ENCODE measurements at places on chromosomes 3 and 15.

DNA sequence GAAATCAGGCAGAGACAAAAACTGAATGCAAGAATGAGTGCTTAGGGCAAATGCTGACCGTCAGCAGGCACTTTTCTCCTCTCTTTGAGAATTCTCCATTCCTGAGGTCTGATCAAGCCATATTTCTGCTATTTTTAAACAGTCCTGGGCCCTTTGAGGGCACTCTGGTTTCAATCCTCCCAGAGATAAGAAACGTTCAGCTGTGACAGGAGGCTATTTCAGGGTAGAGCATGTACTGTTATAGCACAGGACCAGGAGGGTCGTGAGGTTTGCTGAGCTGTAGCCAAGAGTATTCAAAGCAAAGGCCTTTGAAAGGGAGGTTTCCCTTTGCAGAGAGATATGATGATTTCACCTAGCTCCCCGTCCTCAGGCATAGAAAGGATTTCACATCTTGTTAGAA is 39.6 kb upstream of the PDZRN3 start:
- no peak for DNase-seq

- no peak for DNase-seq
Measured at GRCh38 chr3:80238152-80238551, 470.4 kb upstream of the ROBO1 start.

- no peak for DNase-seq
Measured at GRCh38 chr3:42827023-42827422, 17.8 kb downstream of the ACKR2 start.

- no peak for DNase-seq
Measured at GRCh38 chr15:97837896-97838295, 122.6 kb upstream of the ARRDC4 start.

DNA sequence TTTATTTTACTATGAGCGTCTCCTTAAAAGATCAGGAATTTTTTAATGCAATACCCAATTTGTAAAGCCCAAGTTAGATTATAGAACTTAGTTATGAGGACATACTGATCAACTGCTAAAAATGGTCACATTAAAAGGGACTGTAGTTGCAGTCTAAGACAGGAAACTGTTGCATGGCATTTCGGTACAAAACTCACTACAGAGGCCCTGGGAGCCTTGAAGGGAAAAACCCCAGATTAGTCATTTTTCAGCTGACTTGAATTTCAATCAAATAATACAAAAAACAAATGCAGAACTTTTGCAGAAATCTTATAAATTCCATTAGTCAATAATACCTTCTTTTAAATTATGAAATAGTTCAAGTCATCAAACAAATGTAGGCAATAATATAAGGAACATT is 6.9 kb upstream of the PTX3 start:
- DNase-seq: no peak

- no peak for DNase-seq
Measured at GRCh38 chr3:149468504-149469212, 5.8 kb upstream of the TM4SF4 start.

- DNase-seq: no peak
Measured at GRCh38 chr3:180117381-180118163, 80.8 kb upstream of the PEX5L start.

DNA sequence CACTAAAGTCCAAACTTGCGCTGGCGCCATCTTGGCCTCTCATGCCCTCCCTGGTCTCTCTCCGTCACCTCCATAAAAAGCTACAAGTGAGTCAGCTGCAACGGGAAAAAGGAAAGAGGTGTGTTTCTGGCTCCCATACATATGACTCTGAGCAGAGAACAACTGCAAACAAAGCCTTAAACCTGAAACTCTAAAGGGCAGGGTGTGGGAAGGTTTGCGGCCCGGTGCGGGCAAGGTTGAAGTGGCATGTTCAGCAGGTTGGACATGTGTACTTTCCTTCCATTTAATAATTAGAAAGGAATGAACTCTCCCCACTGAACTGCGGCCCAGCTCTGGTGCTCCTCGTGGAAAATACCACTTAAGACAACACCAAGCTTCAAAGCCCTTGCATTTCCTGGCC is 59.0 kb upstream of the PPARG start:
- DNase-seq: no peak

DNA sequence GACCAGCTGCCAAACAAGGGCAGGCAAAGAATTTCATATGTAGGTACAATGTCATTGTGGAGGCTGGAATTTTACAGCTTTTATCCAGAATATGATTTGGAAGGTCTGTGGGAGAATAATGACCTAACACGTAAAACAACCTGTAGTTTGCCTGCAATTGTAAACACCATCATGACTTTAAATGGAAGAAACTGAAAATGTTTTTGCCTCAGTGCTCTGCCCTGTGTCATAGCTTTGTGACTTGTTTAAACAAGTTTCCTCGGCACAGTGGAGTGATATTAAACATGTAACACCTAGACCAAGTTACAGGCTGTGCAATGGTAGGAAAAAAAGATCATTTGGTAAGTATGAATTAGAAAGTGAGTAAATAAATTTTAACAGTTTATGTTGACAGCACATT is 171.6 kb upstream of the MBNL1 start:
- no peak for DNase-seq

DNA sequence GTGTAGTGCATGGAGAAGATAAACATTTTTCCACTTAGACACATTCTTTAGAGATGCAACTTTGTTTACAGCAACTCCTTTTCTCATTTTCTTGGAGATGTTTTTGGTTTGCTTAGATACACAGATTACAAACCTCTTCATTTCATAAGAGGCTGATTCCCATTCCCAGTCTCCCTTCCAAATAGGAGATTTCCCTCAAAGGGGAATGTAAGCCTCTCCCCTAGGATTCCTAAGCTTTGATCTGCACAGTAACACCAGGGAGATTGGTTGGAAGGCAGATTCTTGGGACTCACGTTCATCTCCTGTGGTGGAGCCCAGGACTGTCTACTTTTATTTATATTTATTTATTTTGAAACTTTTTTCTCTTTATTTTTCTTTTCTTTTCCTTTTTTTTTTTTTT is 63.2 kb downstream of the MCTP2 start:
- no peak for DNase-seq

DNA sequence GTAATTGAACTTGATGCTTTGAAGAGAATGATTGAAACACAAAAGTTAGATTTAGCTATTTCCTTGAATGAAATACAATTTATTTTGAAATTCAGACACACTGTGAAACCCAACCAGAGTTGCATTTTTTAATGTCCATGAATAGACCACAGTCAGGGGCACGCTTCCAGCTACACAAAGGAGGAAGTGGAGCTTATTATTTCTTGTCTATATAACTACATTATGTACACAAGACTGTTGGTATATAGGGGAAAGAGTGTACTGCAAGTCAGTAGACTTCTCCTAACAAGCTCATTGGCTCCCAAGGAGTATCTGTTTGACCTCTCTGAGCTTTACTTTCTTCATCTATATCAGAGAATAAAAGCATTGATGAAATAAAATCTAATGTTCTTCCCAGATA is 326.2 kb downstream of the RYR3 start:
- DNase-seq: no peak
